ENCODE measurements at places on chromosomes 6 and 20.
A peak's percentile ranks its signal among the peaks of the same experiment; 100 is the strongest.

DNA sequence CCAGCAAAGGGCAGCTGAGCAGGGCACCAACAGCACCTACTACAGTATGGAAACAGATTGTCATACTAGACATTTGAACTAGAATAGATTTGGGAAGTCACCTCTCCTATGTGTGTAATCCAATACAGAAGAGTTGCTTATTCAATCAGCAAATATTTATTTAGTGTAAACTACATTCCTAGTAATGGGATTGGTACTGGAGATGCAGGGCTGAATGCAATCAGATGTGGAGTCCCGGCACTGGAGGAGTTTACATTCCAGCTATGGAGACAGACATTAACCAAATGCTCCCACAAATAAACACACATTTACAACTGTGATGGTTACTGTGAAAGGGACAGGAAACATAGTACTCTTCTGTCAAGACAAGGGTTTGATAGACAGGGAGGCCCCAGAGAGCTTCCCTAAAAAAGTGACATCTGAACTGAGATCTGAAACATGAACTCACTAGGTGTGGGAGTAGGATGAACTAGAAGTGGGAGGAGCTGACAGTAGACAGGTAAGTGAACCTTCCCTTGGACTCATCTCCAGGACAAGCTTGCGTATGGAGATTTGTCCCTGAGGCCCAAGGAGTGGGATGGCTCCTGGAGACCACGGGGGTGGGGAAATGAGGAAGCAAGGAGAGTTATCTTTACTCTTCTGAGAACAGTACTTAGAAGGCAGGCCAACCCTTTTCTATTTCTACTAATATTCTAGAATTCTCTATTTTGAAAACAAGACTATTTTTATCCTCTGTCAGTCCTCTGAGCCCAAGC lies 420.5 kb downstream of the MAFB start:
- DNase-seq, result no peak

GRCh38 chr6:4258733-4259132 lies 123.4 kb upstream of the ECI2 start:
- DNase-seq, result no peak

- DNase-seq, result no peak
Observed at GRCh38 chr6:150236544-150236943, 93.7 kb downstream of the PPP1R14C start.

DNA sequence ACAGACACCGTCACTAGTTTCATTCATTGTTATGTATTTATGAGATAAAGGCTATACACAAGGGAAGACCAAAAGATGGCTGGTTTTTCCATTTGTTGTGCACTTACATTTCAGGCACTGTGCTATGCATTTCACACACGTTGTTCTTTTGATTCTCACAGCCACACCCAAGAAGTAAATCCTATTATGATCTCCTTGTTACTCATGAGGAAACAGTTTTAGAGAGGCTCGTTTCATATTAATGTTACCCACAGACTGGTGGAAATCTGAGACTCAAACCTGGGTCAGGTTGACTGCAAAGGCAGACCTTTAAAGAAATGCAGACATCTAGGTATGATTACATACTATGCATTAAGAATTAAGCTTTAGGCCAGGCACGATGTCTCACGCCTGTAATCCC lies 34.9 kb downstream of the SHLD1 start:
- DNase-seq, result no peak

DNA sequence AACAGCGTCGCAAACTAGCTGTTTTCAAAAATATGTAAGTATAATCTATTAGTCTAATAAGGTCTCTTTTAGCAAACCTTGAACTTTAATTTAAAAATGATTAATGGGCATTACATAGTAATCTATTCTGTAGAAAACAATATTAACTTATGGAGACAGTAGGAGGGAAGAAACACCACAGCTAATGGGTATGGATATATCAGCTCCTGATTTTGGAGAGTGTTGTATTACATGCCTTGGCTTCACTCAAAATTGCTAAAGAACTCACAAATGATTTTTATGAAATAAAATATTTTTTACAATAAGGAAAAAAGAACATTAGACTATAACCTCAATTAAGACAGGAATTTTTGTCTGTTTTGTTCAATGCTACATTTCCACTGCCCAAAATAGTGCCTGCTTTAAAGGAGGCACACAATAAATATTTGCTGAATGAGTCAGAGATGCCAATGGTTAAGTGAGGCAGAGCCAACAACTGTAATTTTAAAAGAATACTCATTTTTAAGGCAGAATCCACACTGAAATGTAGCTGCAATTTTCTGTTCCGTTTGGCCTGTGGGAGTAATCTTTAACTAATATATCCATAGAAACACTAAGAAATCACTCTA lies 15.7 kb downstream of the ATG5 start:
- DNase-seq, result no peak

DNA sequence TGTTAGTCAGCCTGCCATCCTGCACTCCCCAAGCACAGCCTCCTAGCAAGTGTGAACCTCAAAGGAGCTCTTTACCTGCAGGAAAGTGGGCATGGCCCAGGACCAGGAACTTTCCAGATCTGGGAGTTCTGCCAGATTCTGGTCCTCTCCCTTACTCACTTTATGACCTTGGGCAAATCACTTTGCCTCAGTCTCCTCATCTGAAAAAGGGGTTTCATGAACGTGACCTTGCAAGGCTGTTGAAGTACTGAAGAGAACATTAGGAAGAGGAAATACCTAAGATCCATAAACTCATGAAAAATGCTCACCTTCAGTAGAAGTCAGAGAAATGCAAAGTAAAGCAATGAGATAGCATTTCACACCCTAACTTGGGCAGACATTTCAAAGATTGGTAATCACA lies 26.8 kb upstream of the DSN1 start:
- DNase-seq, result no peak

DNA sequence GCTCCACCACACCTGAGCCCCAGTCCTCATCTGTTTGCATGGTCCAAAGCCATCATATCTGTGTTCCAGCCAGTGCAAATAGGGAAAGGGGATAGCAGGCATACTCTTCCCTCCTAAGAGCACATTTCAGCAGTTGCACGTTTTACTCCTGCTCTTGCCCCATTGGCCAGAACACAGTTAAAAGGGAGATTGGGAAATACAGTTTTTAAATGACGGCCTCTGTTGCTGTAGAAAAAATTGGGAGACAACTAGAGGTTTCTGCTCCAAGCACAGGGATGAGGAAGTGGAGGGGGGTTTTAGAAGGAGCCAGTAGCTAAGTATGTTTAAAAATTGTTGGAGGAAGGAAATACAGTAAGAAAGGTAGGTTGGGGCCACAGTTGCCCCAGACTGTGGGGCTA lies 14.6 kb upstream of the STK35 start:
- DNase-seq, result no peak

DNA sequence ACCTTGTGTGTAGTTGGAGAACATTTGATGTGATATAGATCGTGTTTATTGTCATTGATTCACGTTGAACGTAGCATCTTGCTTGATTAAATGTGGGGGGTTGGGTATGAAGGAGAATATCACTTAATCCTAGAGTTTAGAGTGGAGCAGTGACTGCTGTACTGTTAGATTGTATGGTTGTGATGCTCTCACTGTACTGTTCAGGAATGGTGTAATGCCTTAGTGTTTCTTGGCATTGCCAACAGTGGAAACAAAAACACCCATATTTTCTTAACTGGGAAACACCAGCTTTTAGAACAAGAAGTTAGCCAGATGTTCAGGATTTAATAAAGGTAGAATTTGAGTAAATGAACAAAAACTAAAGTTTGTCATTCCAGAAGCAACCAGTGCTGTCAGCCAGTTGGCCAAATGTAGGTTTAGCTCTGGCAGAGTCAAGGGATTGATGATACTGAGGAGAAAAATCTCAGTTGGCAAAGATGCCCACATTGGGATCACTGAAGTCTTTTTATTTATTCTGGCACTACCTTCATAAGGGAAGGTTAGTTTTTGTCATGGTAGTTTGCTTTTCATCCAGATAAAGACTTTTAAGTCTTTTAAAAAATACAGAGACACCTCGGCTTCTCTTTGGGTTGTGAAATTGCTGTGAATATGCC lies 129.9 kb downstream of the JARID2 start:
- DNase-seq, result no peak

DNA sequence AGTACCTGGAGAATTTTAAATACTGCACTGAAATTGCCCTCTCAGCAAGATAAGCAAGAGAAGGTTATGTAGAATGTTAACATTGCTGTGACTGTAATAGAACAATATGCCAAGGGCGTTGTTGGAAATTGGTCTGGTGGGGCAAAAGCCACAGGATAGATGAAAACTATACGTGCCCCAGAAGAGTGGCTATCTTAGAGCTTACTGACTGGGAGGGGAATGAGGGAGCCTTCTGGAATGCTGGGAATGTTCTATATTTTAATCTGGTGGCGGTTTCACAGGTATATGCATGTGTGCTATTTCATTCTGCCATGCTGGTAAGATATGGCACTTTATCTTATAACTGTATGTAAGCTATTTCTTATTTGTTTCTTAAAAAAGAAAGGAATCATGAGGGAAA lies 35.2 kb upstream of the YWHAB start:
- DNase-seq, result no peak

- DNase-seq, result no peak
Observed at GRCh38 chr6:56292505-56293181, 45.3 kb upstream of the COL21A1 start.

- DNase-seq, result no peak
Observed at GRCh38 chr6:157724138-157724820, 98.8 kb upstream of the SNX9 start.

DNA sequence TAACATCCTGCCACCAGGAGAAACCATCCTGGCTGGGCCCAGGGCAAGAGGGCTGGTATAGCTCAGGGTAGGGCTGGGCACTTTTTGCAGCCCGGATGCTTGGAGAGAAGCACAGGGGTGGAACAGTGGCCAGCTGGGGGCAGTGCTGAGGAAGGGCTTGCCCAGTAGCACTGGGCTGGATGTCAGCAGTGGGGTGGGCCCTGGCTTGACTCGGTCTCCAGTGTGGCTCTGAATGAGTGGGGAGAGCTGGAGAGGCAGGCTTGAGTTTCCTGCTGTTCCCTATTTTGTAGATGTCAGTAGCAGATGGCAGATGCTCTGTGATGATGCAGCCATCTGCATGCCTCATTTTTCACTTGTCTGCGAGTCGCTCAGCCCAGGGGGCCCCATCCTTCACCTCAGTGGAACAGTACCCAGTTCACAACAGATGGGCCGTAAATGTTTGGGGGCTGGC lies 56.3 kb upstream of the TULP1 start:
- no peak for DNase-seq

- peak; percentile 5 for DNase-seq
Observed at GRCh38 chr6:1396952-1397868, 7.8 kb downstream of the FOXF2 start.

- DNase-seq, result no peak
Observed at GRCh38 chr6:24330137-24330732, 27.6 kb downstream of the DCDC2 start.

DNA sequence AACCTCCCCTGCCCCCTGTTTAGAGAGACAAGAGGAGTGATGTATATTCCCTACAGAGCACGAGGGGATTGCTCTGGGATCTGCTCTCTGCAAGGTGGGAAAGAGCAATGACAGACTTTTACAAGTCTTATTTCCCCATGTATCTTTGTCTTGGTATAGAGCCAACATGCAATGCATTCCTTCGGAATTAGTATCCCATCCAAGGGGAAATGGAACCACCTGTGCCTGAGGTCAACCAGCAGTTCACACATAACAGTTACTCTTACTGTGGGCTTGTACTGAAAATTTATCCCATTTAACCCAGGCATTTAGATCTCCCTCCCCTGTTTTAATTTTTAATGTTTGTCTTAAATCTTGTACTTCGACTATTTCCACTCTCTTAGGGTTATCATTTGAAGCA lies 250.4 kb downstream of the C6orf118 start:
- DNase-seq, result no peak

DNA sequence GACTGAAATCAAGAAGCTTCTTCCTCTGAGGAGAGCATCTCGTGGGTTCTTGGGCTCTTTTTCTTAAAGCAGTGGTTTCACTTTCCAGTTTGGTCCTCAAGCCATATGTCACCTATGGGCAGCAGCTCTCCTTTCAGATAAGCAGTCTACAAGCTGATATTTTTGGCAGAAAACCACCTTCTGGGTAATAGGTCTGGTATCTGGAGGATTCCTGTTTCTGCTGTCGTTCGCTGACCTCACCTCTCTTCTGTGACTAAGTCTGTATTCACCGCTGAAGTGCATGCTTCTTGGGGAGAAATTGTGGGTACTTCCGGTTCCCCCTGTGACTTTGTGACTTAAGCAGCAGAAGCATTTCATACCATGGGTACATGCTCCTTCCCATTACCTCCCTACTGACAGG lies 193.6 kb downstream of the EDN1 start:
- no peak for DNase-seq

DNA sequence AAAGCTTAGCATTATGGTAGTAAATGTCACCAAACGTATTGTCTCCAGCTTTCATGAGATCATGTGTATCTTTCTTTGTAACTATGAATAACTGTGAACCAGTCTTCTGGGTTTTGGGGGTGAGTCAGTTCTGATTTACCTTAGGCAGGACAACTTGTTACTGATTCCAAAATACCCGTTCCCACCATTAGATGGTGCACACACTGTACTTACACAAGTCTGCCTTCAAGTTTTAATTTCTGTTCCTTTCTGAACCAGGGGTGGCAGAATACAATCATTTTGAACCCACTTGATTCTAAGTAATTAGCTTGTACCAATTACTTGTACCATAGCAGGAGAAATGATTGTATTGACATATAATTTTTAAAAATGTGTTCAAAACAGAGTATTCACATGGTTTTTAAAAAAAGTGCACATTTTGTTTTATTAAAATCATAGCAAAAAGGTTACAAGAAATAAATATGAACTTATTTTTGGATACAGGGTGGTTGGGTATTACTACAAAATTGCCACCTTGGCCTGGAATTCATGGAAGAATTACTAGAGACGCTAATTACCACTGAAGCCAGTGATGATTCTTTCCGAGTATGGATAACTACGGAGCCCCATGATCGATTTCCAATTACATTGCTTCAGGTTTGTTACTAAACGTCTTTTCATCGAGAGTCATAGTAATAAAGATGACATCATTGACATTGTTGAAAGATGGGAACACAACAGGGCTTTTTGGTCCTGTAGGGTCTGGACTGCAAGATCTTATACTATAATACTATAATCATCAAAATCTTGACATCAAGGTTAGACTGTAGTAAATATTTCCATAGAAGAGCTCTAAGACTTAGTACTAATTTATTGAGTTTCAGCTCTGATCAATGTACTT lies 75.2 kb upstream of the GLP1R start:
- no peak for DNase-seq

DNA sequence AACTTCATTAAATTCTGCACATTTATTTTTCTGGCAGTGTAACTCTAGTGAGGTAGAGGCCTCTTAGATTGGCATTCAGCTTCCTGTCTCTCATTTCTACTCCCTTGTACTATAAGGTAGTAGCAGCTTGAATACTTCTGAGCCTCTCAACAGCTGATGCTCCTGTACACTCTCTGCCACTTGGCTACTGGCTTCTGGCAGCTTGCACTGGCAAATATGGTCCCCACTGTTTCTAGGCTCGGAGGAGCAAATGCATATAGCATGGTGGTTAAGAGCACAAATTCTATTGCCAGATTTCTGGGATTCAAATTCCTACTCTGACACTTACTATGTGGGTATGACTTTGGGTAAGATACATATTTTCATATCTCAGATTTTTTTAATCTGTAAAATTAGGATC lies 292.8 kb upstream of the ADGRB3 start:
- DNase-seq, result no peak

- DNase-seq, result no peak
Observed at GRCh38 chr6:104306211-104306610, 553.5 kb downstream of the HACE1 start.

All from amygdala (tissue), 56 donors.